ENCODE measurements at places on chromosomes 2 and 18.

DNA sequence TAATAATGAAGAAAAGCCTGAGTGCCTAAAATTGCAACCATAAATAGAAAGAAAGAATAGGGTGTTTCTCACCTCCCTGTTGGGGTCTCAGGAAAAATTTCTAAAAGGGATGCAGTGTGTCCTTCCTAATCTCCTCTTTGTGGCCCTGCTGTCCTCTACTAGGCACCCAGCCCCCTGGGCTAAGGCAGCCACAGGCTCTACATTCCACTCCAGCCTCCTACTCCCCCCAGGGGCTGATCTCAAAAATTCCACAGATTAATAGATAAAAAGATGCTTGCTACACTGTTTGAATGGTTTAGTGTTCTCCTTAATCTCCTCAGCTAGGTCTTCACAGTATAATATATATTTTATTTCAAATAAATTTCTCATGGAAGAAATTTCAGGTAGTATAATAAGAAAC is 17.6 kb downstream of the SATB2 start:
- no peak for DNase-seq

DNA sequence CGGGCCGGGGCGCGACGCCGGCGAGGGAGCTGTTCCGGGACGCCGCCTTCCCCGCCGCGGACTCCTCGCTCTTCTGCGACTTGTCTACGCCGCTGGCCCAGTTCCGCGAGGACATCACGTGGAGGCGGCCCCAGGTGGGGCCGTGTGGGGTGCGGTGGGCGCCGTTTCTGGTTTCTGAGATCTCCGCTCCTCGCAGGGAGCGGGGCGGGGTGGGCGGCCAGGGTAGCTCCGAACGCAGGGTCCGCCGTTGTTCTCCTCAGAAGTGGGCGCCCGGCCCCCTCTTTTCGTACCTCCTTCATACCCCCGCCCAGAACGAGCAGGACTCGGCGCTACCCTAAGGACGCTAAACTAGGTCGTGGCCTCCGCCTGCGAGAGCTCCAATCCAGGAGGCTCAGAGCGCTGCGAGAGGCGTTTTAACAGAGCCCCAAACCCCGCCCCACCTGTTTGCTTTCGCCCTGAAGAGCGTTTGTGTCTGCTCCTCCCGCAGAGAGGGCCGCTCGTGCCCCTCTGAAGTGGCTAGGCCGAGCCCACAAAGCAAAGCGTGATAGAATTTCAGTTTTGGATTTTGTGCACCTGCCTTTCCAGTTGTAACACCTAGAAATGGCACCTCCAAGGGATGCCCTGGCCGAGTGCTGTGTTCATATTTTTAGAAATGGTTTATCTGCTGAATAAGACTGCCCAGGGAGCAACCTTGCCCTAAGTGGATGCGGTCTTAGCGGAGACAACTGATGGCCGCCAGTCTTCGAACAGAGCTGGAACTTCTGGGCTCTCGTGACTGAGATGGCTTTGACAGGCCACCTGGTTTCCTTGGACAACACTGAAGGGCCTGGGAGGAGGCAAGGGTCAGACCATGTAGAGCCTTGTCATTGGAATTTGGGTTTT is 626 bp downstream of the CAPN10 start:
- peak; percentile 64 for DNase-seq

GRCh38 chr2:147763861-147764260 is 81.0 kb upstream of the ACVR2A start:
- DNase-seq, result no peak

- DNase-seq, result no peak
These were observed 17.1 kb upstream of the INO80C start for GRCh38 chr18:35514752-35515459.

DNA sequence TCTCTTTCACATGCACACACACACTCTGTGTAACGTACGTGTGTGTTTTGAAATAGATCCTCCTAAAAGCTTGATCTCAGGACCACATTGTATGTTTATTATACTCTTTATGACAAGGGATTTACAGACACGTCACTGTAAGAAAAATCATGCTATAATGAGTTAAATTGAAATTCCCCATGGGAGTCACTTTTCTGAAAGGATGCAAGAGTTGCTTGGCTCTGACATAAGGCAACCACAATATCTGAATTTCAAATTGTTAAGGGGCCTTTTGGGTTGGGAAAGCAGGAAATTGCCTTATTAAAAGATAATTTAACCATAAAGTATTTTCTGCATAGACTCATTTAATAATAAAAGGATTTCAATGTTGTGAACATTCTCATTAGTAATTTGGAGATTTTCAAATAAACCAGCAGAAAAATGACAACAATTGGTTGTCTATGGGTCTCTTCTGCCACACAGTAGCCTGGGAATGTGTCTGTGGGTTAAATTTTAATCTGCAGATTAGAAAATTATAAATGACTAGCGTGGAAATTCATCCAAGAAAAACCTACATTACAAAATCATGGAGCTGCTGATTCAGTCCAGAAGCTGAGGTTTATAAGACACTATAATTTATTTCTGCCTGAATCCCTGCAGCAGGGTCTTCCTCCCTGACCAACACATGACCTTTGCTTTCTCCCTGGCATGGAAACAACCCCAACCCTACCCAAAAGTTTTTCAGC is 75.9 kb upstream of the PID1 start:
- DNase-seq, result no peak

- DNase-seq, result peak; percentile 27
These were observed 29.9 kb downstream of the ANO7 start for GRCh38 chr2:241218131-241219029.

- DNase-seq, result no peak
These were observed 21.3 kb downstream of the PPP3R1 start for GRCh38 chr2:68231061-68231372.

GRCh38 chr2:133110201-133110600 is 440.2 kb upstream of the LYPD1 start:
- DNase-seq, result no peak

DNA sequence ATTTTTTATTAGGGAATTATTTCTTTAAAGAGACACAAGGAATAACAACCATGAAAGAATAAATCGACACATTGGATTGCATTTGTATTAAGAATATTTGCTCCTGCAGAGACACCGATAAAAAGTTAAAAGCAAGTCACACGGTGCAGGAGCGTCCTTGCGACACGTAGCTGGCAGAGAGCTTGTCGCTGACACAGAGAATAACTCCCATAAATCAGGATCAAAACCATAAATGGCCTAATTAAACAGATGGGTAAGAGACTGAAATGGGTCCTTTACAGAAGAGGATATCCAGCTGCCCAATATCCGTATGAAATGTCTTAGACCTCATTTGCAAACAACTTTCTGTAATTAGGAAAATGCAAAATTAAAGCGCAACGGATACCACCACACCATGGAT is 126.1 kb upstream of the SNTG2 start:
- DNase-seq, result no peak

DNA sequence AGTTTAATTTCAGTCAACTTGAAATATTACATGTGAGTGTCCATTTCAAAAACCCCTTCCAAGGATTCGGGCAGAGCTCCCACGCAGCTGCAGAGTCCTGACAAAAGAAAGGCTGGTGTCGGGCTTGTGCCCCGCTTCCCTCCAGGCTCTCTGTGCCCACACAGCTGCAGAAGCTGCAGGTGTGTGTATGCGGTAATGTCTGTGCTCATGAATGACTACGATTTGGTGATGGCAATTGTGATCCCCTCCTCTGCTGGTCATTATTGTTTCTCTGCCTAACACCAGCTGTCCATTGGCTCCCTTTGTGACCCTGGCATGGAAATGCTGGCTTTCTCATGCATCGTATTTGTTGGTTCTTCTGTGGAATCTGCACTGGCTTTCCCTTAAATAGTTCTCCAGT is 224.8 kb downstream of the NUP35 start:
- no peak for DNase-seq

DNA sequence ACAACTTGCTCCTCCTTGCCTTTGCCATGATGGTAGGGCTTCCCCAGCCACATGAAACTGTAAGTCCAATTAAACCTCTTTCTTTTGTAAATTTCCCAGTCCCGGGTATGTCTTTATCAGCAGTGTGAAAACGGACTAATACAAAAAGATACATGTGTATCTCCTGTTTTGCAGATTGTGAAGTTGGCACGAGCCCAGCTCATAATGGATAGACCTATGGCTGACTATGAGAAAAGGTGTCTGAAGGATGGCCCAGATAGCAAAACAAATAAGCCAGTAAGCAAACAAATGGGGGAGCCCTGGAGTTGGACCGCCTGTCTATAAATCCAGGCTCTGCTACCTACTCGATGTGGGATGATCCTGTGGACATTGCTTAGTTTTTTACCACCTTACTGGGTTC is 15.5 kb upstream of the PRKCE start:
- no peak for DNase-seq

DNA sequence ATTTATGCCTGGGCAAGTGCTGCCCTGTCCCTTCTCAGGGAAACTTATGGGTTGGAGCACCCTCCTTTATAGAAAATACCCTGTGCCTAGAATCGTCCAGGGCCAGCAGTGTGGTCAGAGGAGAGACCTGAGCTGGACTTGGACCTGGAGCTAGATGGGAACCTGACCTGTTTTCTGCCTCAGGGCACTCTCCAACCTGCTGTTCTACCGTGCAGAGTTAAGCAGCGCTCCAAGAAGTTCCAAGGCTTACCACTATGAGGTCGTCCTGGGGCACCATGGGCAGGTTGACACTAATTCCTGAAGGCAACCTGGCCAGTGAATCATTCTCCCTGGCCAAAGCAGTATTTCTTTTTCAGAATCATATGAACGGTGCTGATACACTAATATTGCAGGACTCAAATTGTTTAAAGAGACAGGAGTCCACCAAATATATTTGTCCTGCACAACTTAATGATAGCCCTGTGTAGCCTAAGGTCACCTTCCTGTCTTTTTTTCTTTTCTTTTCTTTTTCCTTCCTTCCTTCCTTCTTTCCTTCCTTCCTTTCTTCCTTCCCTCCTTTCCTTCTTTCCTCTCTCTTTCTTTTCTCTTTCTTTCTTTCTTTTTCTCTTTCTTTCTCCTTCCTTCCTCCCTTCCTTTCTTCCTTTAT is 455.4 kb upstream of the HNMT start:
- no peak for DNase-seq

DNA sequence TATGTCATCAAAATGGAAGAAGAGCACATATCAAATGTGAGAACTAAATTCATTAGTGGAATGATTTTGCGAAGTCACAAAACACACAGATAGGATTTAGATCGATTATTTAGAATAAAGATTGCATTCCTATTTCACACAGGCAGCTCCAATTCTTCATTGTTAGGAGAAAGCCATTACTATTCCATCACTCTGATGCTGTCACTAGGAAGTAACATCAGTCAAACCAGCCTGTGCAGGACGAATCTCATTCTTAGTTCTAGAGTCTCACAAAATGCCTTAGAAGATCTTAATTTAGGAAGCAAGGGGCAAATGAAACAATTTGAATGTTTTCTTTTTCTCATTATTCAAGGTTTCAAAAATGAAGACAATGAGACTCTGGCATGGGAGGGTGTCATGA is 44.0 kb upstream of the SPP2 start:
- no peak for DNase-seq

DNA sequence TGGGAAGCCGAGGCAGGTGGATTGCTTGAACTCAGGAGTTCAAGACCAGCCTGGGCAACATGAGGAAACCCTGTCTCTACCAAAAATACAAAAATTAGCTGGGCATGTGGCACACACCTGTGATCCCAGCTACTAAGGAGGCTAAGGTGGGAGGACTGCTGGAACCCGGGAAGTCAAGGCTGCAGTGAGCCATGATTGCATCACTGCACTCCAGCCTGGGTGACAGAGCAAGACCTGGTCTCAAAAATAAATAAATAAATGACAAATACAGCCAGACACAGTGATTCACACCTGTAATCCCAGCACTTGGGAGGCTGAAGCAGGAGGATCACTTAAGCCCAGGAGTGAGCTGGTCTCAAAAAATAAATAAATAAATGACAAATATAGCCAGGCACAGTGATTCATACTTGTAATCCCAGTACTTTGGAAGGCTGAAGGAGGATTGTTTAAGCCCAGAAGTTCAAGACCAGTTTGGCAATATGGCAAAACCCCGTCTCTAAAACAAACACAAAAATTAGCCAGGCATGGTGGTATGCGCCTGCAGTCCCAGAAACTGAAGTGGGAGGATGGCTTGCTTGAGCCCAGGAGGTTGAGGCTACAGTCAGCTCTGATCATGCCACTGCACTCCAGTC is 6.2 kb downstream of the KANSL3 start:
- DNase-seq, result no peak

DNA sequence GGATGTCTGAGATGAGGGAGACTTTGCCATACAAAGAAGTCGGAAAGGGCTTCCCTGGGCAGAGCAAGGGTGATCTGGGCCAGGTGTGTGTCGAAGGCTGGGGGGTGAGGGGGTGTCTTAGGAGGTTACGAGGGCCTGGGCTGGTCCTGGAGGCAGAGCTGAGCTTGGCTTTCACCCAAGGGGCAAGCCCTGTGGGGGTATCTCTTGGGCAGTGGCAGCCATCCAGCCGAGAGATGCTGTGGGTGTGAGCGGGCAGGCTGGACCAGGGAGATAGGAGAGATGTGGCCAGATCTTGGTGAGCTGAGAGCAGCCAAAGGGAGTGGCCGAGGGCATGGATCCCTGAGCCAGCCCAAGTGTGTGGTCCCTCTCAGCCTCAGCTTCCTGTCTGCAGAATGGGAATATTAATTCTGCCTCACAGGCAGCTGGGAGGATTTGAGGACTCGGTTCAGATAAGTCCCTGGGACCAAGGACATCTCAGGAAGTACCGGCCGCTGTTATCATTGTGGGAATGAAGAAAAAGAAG is 33.0 kb downstream of the MAL start:
- no peak for DNase-seq

DNA sequence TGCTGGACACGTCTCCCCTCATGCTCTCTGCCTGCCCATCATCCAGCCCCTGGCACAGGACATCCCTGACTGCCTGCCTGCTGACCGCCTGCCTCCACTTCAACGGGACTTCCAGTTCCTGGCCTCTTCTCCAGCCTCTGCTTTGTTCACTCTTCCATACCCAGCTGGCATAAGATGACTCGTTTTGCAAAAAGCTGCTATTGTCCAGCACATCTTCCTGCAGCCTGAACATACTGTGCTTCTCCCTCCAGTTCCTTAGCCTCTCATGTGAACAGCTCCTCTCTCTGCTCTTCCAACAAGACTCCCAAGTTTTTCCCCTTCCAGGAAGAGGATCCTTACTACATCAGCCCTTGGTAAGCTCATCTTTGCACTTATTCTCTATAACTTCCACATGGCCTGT is 62.4 kb upstream of the SKOR2 start:
- no peak for DNase-seq

- DNase-seq, result no peak
These were observed 60.0 kb downstream of the DGKD start for GRCh38 chr2:233414273-233414654.

All from activated CD4-positive, alpha-beta T cell treated with anti-CD3 and anti-CD28 coated beads, Interleukin-2, amount 50 U/mL, for 1 hour (primary cell).